Kidney (tissue), 22 donors: ENCODE measurements at places on chromosomes 1 and 21.

GRCh38 chr1:17472814-17473213 is 33.3 kb upstream of the RCC2 start:
- peak; percentile 63 for DNase-seq
- no peaks in the 10 kb centered on the region for H3K36me3 ChIP-seq
- no peak overlapping the region for H3K4me3 ChIP-seq
- peak overlapping the region; percentile 53 for H3K27ac ChIP-seq

GRCh38 chr1:22315315-22316078 is 136.2 kb upstream of the ZBTB40 start:
- no peaks in the 10 kb centered on the region for H3K27me3 ChIP-seq

DNA sequence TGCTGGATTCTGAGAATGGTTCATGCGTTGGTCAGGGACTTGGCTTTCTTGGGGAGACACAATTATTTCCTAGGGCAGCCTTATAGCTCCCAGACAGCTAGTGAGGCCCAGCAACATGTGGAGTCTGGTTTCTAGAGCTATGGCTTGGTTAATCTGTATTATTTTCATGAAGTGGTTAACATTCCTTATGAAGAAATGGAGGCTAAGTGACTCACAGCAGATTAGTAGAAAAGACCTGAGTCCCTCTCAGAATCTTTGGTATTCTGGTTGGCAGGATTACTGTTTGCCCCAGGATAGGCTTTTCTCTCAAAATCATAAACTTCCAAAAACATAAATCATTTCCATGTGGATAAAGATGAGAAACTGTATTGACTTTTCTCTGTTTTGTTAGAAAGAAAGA is 42.3 kb downstream of the DUSP10 start:
- no peaks in the 10 kb centered on the region for H3K4me1 ChIP-seq
- H3K36me3 ChIP-seq, result no peaks in the 10 kb centered on the region
- H3K4me3 ChIP-seq, result no peak overlapping the region
- H3K27ac ChIP-seq, result no peak overlapping the region

DNA sequence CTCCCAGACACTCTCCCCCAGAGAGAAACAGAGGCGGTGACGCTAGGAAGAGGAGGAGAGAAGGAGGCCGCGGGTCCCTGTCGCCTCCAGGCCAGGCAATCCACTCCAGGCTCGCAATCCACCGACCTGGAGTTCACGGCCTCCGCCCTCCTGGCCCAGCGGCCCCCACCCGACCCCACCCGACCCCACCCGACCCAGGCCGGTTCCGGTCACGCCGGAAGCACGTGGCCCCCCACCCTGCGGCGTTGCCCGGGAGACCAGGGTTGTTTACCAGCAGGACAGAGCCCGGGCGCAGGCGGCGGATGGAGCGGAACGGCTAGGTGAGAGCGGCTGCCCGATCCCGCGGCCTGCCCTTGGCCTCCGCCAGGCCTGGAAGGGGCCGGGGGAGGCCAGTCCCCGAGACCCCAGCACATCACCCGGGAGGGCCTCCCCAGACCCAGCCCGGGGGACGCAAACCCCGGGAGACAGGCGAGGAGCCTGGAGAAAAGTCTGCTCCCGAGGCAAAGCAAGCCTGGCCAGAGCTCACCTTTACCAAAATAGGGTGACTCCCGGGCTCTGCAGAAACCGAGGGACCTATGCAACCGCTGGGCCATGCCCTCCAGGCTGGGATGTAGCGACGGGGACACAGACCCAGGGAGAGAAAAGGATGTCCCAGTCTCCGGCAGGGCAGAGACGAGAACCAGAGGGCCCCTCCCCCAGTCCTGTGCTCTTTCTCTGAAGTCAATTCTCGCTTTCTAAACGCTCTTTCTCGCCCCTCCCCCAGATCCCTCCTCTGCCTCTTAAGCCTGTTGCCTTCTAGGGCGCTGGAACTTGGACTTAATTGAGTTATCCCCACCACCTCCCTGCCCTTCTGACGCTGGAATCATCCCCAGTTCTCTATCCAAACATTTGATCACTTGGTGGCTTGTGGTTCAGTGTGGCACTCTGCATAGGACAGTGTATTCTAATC is at the start of the genes PLA2G2C and UBXN10:
Gene PLA2G2C, minus strand, starts transcription at position 685 of the 949 bp plus-strand sequence. CDS start 9,155 bp downstream, outside the sequence.
Gene UBXN10, plus strand, starts transcription at position 263 of the 949 bp plus-strand sequence. CDS start 4,466 bp downstream, outside the sequence.
- H3K27me3 ChIP-seq, result no peaks in the 10 kb centered on the region
- peak within 1 kb of the TSS; percentile 75 for H3K4me3 ChIP-seq
- peak within 1 kb of the TSS; percentile 9 for H3K27ac ChIP-seq
- H3K4me1 ChIP-seq, result peaks cover 8% of the 10 kb centered on the region
